HFFc6 (cell line): ENCODE measurements at places on chromosomes 1 and 21.

- no peak overlapping the region for H3K4me3 ChIP-seq
- DNase-seq = no peak
- no peak overlapping the region; the same call in 1 of the 2 replicates for H3K27ac ChIP-seq
- H3K36me3 ChIP-seq = no peaks in the 10 kb centered on the region
Measured at GRCh38 chr21:45454060-45454925, 49.3 kb downstream of the COL18A1 start.

- H3K4me1 ChIP-seq = peaks cover 12% of the 10 kb centered on the region
- no peak overlapping the region for H3K27ac ChIP-seq
- H3K27me3 ChIP-seq = no peaks in the 10 kb centered on the region; the same call in 1 of the 2 replicates
Measured at GRCh38 chr1:113782406-113782805, 23.1 kb upstream of the PHTF1 start.

GRCh38 chr1:243394601-243395464 is 139.0 kb downstream of the SDCCAG8 start:
- H3K27me3 ChIP-seq = no peaks in the 10 kb centered on the region
- H3K4me3 ChIP-seq = no peak overlapping the region
- no peaks in the 10 kb centered on the region for H3K4me1 ChIP-seq
- H3K36me3 ChIP-seq = no peaks in the 10 kb centered on the region
- no peak for DNase-seq
- H3K27ac ChIP-seq = no peak overlapping the region

GRCh38 chr1:231233735-231234417 is 7.1 kb upstream of the GNPAT start:
- no peaks in the 10 kb centered on the region for H3K27me3 ChIP-seq
- no peak overlapping the region for H3K27ac ChIP-seq
- no peaks in the 10 kb centered on the region for H3K4me1 ChIP-seq
- H3K36me3 ChIP-seq = peaks cover 19% of the 10 kb centered on the region

- H3K4me1 ChIP-seq = no peaks in the 10 kb centered on the region
- no peak for DNase-seq
- no peaks in the 10 kb centered on the region for H3K36me3 ChIP-seq
- H3K4me3 ChIP-seq = no peak overlapping the region
- peaks cover 8% of the 10 kb centered on the region; the same call in 1 of the 2 replicates for H3K27me3 ChIP-seq
- no peak overlapping the region for H3K27ac ChIP-seq
Measured at GRCh38 chr1:13830616-13831280, 130.8 kb downstream of the PRDM2 start.

DNA sequence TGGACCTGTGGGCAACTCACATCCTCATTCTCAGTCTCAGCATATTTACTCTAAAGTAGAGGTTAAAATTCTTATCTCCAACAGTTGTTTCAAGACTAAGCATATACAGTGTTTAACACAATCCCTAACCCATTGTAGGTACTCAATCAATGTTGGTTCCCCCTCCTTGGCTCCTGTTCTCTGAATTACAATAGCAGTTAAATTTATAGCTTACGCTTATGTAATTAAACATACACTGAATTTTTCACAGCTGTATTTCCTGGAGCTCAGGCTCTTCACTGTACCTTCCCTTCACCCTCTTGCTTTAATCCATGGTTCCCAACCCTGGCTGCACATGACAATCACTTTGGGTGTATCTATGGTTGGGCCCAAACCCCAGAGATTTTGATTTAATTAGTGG is 89.4 kb downstream of the LPAR3 start:
- DNase-seq = no peak
- no peaks in the 10 kb centered on the region for H3K36me3 ChIP-seq
- no peaks in the 10 kb centered on the region for H3K4me1 ChIP-seq
- H3K27ac ChIP-seq = no peak overlapping the region
- H3K4me3 ChIP-seq = no peak overlapping the region

GRCh38 chr1:24696041-24696755 is 49.0 kb upstream of the CLIC4 start:
- DNase-seq = no peak
- peaks cover 29% of the 10 kb centered on the region for H3K4me1 ChIP-seq
- H3K27me3 ChIP-seq = peaks cover 1% of the 10 kb centered on the region; the same call in 1 of the 2 replicates

DNA sequence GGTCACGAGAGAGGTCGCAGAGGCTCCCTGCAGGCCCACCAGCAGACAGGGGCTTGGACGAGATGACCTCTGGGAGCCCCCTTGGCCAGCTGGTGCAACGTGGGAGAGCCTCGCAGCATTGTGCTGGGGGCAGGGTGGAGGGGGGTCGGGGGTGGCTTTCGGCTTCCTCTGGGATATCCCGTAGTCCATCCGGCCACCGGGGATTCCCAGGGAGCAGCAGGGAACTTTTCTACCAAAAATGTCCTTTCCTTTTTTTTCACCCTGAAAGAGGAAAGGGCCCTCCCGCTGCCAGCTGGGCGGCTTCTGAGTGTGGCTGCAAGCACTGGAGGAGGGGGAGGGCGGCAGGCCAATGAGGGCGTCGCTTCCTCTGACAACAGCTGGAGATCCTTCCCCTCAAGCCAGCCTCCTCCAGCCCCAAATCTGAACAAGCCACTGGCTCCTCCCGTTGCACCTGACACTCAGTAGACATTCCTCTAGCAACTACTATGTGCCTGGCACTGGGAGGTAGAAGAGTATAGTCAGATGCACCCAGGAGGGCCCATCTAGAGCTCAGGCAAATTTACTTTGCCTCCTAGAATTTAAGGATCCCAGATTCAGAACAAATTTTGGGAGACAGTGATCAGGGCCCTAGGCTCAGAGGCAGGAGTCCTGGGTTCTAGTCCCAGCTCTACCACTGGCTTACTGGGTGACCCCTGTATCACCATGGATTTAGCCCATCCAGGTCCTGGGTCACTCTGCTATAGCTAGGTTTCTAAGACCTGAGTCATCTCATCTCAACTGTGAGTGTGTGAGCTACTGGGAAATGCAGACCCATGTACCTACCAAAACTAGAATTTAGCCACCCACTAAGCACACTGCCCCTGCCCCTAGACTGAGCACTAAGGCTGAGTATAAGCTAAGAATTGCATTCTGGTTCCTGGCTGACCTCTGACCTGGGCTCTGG is 2.7 kb downstream of the MOB3C start:
- no peak overlapping the region for H3K4me3 ChIP-seq
- DNase-seq = peak; percentile 18
- H3K36me3 ChIP-seq = peaks cover 17% of the 10 kb centered on the region
- H3K27me3 ChIP-seq = no peaks in the 10 kb centered on the region; the same call in 1 of the 2 replicates
- no peak overlapping the region for H3K27ac ChIP-seq

GRCh38 chr1:11592752-11593151 is 61.5 kb downstream of the FBXO2 start:
- H3K27me3 ChIP-seq = peaks cover 7% of the 10 kb centered on the region
- H3K4me3 ChIP-seq = no peak overlapping the region
- no peaks in the 10 kb centered on the region for H3K36me3 ChIP-seq
- no peak overlapping the region for H3K27ac ChIP-seq
- no peak for DNase-seq
- H3K4me1 ChIP-seq = no peaks in the 10 kb centered on the region
